NCI-H460 (cell line): ENCODE measurements at places on chromosomes 7 and 10. TPM values are rescaled to one million over a fixed set of nuclear protein-coding genes. Genes with fewer than 3 reads are reported as not detected.
A peak's percentile ranks its signal among the peaks of the same experiment; 100 is the strongest.

GRCh38 chr7:95632609-95633008, 36.3 kb upstream of the PDK4 start:
- DNase-seq: no peak

- DNase-seq: peak; percentile 72
Observed at GRCh38 chr7:31192986-31193385, 140.9 kb downstream of the ADCYAP1R1 start.

- DNase-seq: no peak
Observed at GRCh38 chr7:3215624-3216585, 85.1 kb upstream of the SDK1 start.

GRCh38 chr7:69515495-69516212, 82.6 kb upstream of the AUTS2 start:
- no peak for DNase-seq

DNA sequence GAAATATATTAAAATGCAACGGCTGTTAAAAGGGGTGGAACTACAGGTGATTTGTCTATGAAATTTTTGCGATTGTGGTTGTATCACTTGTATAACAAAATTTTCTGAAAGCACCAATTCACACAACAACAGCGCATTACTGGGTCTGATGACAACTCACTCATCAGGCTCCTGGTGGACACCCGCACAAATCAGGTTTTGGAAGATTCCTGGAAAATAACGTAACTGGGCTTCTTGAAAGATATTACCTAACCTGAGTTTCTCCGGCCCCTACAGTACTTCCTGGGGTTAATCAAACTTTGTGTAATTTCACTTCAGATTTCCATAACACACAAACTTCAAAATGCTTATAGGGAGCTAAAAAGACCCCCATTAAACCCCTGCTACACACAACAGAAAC, 7.6 kb downstream of the SNX8 start:
- no peak for DNase-seq

GRCh38 chr7:51126813-51127617, 189.6 kb downstream of the COBL start:
- DNase-seq: no peak

DNA sequence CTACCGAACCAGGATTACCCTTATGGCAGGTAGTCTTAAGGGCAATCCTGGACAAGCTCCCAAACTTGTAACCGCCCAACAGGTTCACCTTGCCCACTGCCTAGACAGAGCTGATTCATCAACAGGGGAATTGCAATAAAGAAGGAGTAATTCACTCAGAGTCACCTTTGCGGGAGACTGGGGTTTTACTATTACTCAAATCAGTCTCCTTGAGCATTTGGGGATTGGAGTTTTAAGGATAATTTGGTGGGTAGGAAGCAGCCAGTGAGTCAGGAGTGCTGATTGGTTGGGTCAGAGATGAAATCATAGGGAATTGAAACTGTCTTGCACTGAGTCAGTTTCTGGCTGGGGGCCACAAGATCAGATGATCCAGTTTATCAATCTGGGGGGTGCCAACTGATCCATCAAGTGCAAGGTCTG, 25.3 kb downstream of the HK1 start:
- DNase-seq: no peak

DNA sequence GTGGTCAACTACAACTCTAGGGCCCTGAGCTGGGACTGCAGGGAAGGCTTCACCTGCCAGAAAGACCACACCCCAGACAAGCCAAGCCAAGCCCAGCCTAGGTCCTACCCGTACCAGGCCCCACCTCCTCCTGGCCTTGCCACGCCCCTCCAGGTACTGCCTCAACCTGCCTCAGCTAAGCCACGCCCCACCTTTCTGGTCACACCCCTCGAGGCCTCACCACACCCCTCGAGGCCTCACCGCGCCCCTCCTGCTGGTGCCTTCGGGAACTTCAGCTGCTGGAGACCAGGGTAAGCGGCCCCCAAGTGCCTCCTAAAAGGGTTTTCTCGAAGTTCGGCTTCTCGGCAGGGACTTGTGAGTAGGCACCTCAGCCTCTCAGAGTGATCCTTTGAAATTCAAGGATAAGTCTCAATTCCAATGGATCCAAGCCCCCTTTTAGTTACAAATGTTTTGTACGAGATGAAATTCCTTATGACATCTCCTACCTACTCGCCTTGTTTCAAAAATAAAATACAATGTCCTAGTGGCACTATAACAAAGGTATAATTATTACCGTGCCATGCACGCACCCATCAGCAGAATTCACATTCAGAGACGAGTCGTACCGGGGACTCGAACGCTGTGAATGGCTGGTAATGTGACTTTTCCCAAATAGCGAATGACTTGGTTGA, 171.2 kb downstream of the ARHGAP21 start:
- peak; percentile 11 for DNase-seq

DNA sequence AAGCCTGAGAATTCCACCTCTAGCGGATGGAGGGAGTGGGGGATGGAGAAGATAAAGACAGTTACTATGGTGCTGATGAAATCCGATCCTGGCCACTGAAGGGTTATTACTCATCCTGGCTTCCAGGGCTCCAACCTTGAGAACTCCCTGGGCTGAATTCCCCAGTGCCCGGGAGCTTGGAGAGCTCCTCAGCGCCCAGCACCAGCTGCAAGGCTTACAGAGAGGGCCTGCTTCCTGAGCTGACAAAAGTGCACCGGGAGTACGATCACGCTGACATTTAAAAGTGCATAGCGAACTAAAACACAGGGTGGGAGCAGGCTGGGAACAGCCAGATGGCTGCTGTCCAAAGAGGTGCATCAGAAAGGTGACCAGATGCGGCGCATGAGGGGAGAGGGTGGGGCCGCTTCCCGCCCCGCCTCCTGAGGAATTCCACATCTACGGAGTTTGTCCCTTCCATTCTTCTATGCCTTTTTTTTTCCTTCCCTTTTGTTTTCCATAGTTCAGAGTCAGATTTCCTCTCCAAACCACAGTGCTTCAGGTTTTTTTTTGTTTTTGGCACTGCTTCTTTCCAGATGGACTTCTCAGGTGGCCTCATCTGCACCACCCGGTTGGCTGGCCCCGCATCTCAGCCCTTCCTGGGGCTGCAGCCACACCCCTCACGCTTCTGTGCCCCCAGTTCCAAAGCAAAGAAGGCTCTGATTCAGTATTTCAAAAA, 62.4 kb upstream of the MKRN1 start:
- DNase-seq: peak; percentile 47

- no peak for DNase-seq
Observed at GRCh38 chr7:157609932-157610640, 273.3 kb downstream of the DNAJB6 start.

DNA sequence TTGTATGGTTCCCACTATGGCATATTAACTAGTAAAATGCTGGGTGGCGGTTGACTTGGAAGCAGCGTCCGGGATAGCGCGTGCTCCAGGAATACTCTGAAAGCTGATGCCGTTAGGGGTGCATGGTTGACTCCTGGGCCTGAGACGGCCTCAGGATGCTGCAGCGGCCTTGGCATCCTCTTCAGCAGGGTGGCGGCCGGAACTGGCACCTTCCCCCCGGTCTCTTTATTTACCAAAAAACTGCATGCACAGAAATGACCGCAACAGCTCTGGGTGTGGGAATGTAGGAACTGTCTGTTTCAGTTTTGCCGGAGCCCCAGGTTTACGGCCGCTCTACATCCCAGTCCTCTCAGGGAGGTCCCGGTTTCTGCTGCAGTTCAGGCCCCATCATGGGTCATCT, 28.8 kb downstream of the PFKP start:
- peak; percentile 38 for DNase-seq

DNA sequence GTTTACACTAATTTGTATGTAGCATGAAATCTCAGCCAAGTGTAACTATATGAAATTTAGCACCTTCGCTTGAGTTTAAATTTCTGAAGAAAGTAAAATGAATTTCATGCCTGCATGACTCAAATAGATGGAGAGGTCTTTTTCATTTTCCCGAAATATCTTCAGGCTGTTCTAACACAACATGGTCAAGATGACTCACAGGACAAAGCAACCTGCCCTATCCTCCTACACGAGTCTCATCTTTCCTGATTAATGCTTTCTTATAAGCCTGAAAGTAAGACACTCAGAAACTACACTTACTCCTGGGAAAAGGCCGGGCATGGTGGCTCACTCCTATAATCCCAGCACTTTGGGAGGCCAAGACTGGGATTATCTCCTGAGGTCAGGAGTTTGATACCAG, 41.2 kb downstream of the CH25H start:
- DNase-seq: no peak

GRCh38 chr10:132450825-132451505, 54.0 kb downstream of the PWWP2B start:
- no peak for DNase-seq

- no peak for DNase-seq
Observed at GRCh38 chr10:60777696-60778213, 523 bp upstream of the CDK1 start.

GRCh38 chr7:153590136-153590535, 462.1 kb upstream of the DPP6 start:
- no peak for DNase-seq

DNA sequence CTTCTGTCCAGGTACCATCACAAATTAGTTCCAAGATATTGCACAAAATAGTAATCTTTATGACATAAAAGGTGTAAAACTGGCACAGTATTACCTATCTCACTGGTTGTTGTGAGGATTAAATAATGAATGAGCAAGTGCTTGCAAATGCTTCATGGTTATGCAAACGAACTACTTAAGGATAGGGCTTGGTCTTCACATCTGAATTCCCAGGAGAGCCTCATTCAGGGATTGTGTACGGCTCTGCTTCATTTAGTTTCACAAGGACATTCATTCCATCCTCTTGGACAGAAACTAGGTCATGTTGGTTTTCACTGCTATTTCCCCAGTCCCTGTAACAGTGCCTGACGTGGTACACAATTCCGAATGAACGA, 12.1 kb downstream of the ABCA13 start:
- no peak for DNase-seq

GRCh38 chr10:123993534-123994416, 99.6 kb downstream of the CHST15 start:
- no peak for DNase-seq

DNA sequence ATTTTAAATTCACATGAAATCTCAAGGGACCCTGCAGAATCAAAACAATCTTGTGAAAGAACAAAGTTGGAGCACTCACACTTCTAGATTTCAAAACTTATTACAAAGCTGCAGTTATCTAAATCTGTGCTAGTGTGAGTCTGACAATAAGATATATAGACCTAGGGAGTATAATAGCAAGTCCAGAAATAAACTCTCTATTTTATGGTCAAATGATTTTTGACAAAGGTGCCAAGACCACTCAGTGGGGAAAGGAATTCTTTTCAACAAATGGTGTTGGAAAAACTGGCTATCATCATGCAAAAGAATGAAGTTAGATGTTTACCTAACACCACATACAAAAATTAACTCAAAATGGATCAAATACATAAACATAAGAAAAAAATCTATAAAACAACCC, 68.2 kb downstream of the TFEC start:
- DNase-seq: no peak

- no peak for DNase-seq
Observed at GRCh38 chr10:109454691-109455090, 468.6 kb downstream of the XPNPEP1 start.

DNA sequence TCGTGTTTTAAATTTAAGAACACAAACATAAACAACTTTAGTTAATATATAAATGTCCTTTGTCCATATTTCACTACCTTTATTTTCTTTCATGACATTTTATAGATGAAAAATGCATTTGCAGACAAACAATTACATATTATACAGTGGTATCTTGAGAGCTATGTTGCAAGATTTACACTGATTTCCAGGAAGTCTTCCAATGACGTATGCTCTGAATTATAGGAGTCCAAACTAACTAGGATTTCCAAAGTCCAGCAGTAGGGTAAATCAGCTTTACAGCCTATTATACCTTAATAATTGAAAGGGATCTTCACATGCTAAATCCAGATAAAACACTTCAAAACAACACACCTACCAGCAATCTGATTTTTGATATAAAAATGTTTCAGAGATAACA, 69.4 kb downstream of the HYCC1 start:
- no peak for DNase-seq

DNA sequence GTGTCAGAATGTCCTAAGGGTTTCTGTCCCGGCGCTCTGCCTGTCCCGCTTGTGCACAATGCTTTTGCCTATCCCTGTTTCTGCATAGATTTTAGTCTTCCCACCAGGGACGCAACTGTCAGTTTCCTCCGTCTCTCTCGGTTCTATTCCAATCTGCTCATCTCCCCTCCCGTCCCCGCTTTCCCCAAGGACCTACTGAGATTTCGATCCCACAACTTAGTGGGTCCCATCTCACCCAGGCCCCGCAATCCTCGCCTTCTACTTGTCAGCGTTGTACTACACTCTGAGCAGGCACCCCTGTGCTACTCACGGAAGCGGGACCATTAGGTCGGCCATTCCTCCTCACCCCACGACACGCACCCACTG, 519 bp upstream of the ZNF655 start:
- DNase-seq: no peak

- no peak for DNase-seq
Observed at GRCh38 chr10:24202181-24202570, 6.8 kb upstream of the KIAA1217 start.

DNA sequence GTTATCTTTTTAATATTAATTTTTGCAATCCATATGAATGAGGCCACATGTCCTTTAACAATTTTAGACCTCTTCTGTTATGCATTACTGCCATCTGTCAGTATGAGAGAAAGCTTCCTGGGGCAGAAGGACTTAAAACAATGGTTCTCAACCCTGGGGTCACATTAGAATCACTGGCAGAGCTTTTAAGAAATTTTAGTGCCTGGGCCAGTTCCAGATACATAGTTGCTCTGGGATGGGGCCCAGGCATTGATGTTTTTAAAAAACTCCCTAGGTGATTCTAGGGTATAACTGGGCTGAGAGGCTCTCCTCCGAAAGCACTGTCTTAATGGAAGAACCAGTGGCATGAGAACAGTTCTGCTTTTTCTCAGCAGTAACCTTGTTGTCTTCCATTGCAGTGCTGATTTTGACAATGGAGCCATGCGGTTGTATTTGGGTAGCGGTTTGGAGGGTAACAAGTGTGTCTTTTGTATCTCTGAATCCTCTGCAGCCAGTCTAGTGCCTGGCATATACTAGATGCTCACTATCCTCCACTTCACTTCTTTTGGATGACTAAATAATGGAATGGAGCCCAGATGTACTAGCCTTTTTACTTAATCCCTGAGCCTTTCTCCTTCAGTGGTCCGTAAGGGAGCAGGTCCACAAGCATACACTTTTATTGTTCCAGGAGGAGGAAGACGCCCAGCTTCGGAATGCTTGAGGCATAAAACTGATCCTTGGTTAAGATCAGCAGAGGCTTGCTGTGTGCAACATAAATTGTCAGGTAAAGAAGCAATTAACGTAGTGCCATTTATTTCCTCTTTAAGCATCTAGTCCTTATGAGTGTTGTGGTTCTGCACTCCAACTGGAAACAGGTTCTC, 227.1 kb downstream of the AUTS2 start:
- no peak for DNase-seq

- DNase-seq: peak; percentile 51
Observed at GRCh38 chr7:16484453-16485158, 19.1 kb upstream of the SOSTDC1 start.

The DMBT1 gene
- total RNA-seq: 0.02 TPM in 1 of 2 replicates, not detected in the other

The LMBR1 gene
- 43.8 and 53.4 TPM in 2 replicates for total RNA-seq

The IGF2BP3 gene
- total RNA-seq: 78.9 and 85.4 TPM in 2 replicates

The ARMC3 gene
- total RNA-seq: 0.25 TPM in 1 of 2 replicates, not detected in the other

The INHBA gene
- 2.7 and 3.1 TPM in 2 replicates for total RNA-seq

The PHTF2 gene
- 29.5 and 37.4 TPM in 2 replicates for total RNA-seq

The SLC26A3 gene
- not detected in 2 replicates for total RNA-seq

The KCNK18 gene
- total RNA-seq: not detected in 2 replicates

The FBXL13 gene
- total RNA-seq: 38.7 and 40.6 TPM in 2 replicates

The RASSF4 gene
- 0.63 and 0.94 TPM in 2 replicates for total RNA-seq

The GOLGA7B gene
- 0.02 TPM in 1 of 2 replicates, not detected in the other for total RNA-seq

The NME8 gene
- total RNA-seq: not detected in 2 replicates

The TMEM196 gene
- not detected in 2 replicates for total RNA-seq

The SLC13A1 gene
- not detected in 2 replicates for total RNA-seq
